ENCODE measurements at places on chromosomes 5 and 9. TPM values are rescaled to one million over a fixed set of nuclear protein-coding genes. Genes with fewer than 3 reads are reported as not detected.

DNA sequence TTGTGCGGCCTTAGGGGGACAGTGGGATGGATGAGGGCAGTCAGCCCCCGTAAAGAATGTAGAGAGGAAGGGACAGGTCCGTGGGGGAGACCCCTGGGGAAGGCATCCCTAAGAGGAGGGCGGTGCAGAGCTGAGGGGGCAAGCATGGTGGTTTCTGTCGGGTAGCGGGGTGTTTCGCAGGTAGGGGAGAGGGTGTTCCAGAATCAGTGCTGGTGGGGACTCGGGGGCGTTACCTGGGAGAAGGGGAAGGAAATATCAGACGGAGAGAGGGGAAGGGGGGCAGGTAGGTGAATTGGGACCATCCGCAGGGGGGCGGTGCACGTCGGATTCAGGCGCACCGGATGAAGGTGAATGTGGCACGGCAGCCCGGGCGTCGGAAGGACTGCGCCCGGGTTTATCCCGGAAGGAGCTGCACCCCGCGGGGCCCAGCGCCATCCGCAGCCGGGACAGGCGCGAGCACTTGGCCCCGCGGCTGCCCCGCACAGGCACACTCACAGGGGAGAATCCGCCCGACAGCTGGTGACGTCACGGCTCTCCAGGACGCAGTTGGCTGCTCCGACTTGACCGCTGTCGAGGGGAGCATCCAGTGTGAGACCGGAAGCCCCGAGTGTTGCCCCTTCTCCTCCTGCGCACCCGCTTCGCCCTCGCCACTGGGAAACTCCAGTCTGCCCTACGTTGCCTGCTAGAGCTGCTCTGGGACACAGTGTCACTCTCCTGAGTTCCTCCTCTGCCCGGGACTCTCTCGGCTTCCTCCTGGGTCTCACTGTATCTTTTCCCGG, 1.3 kb downstream of the CD72 start:
- peak; percentile 47 for DNase-seq

DNA sequence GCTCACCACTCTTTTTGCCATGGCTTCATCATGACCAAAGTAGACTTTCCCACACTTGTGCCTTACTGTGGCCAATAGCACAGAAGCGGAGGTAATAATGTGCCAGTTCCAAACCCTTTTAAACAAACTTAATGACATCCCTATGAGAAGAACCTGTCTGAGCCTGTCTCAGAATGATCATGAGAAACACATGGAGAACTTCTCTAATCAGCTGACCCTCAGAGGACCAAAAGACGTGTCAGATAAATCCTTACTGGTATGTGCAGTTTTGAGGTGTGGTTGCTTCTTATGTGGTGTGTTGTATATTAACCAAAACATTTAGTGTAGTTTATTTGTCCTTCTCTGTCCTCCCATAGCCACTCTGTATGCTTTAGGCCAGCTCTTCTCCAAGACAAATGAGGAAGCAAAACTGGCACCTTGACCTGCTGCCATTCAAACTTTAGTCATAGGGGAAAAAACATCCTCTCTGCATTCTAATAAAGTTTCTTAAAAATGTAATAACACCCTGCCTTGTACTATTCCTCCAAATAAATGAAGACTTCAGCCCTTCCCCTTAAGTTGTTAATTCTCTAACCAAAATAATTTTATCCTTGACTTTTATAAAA, 168.9 kb downstream of the MUSK start:
- DNase-seq = no peak

DNA sequence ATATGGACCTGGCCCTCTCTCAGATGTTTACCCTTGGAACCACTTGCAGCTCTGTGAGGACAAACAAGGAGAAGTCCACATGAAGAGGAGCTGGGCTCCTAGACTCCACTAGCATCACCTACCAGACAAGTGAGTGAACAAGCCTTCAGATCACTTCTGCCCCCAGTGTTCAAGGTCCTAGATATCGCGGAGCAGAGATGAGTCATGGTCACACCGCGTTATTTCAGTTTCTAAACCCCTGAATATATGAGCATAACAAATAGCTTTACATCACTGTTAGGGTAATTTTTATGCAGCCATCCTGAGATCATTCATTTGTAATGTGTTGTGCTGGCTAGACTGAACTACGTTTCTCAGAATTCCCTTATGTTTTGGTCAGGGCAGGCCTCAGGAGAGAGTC, 77.0 kb upstream of the DAP start:
- DNase-seq = no peak

- DNase-seq = no peak
Measured at GRCh38 chr5:40503439-40503838, 176.3 kb upstream of the PTGER4 start.

- peak; percentile 14 for DNase-seq
Measured at GRCh38 chr5:103120607-103121200, 603 bp downstream of the PPIP5K2 start.

DNA sequence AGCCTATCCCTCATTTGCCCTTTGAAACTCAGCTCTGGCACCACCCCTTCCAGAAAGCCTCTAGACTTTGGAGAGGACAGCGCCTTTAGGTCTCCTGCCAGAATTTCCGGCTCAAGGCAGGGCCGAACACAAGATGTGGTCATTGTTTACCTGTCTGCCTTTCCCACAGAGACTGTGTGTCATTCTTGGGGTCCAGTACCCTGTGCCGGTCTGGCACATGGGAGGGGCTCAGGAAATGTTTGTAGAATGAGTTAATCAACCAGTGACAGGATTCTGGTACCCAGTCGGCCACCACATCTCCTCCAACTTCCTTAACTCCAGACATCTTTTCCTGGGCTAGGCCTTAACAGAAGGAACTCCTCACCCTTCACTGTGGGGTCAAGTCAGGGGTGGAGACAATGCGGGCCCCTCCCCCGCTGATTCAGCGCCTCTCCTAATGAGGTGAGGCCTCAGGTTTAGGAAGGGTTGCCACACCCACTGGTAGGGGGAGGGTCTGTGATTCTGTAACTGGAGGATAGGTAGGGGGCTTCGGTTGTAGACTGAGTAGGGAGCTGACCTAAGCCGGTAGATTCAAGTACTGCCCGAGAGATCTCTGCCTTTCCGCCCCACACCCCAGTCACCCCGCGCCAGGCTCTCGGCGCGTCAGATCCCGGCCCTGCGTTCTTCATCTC, 29.3 kb downstream of the PCDH1 start:
- peak; percentile 40 for DNase-seq

- no peak for DNase-seq
Measured at GRCh38 chr5:109003928-109004327, 256.2 kb downstream of the FER start.

IQGAP2 gene
- total RNA-seq = 2.5 TPM

OR1Q1 gene
- total RNA-seq = 0.81 TPM

SPATA31D4 gene
- not detected for total RNA-seq

DNA sequence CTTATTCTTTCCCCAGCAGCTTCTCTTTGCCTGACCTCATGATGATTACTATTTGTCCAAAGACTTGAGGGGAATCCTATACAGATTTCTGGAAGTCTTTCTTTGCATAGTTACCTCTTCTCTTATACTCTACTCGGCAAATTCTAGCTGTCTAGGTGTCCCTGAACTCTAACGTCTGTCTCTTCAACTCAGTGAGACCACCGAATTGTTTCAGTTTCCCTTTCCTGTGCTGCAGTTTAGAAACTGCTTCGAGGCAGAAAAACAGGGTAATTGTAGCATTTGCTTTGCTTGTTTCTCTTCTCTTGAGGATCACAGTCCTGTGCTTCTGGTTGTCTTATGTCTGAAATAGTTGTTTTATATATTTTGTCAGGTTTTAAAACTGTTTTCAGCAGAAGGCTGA, 14.8 kb downstream of the LVRN start:
- DNase-seq = no peak

DNA sequence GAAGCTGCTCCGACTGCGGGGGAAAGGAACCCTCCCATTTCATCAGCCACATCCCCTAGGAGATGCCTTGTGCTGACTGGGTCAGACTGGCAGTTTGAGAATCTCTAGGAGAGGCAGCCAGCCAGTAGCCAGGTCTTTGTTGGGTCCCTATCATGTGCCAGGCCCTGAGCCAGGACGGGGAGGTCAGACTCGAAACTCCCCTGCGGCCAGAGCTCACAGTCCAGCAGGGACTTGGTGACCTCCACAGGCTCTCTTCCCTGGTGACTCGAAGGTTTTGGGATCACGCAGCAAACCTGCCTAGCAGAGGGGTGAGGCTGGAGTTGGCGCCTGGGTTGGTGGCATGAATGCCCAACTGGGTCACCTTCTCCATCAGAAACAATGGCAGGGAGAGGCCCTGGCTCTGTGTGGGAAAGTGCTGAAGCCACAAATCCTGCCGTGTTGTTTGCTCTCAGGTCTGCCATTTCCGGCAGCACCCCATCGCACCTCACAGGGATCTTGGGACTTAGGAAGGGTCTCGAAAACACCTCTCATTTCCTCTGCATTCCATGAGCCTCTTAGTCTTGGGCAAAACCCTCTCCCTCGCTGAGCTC, 14.4 kb upstream of the ORM1 start:
- DNase-seq = no peak

DNA sequence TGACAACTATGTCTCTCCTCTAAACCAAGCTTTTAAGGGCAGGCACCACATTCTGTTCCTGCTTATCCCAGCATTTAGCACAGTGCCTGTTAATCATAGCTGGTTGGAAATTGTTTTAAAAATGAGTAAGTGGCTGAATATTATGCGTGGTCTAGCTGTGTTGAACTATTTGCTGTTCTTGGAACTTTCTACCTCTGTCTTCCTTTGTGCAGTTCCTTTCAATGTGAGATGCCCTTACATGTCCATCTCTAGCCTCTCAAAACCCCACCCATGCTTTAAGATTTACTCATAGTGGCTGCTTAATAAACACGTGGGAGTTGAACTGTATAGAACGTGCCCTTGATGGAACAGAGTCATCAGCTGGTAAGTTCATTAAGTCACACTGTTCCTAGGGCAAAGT, 34.5 kb downstream of the C9orf57 start:
- DNase-seq = no peak

DNA sequence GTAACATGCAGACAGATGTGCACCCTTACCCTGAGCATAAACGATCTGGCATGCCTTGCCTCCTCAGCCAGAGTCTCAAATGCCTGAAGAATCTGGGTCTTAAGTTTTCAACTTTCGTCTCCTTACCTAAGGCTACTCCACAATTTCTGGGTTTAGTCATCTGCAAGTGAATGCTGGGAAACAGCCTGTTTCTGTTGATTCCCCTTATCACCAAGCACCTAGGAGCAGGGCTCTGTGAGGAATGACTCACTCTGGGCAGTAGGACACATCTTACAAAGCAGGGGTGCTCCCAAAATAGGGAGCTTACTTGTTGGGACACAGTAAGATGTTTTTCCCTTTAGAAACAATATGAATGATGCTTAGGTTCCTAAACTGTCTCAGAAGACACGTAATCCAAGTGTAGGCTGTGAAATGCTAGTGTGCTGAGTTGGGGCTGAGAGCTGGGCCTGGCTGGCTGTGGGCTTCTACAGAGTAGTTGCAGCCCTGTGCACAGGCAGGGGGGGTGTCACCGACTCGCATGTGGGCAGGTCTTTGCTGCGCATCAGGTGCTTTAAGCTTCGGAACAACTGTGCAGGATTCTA, 58.0 kb downstream of the DAP start:
- peak; percentile 64 for DNase-seq

DNA sequence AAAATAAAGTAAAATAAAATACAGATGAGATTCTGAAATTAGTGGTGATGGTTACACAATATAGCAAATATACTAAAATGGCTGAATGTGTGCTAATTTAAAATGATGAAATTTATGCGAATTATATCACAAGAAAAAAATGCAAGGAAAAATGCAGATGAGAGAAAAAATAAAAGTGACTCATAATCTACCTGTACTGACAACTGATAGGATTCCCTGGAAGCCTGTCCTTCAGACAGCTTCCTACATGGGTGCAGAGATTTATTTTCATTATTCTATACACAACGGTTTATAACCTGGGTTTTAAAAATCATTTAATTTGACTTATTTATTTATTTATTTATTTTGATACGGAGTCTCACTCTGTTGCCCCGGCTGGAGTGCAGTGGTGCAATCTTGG, 5.8 kb upstream of the NCS1 start:
- no peak for DNase-seq

TMEFF1 gene
- 0.49 TPM for total RNA-seq

- DNase-seq = no peak
Measured at GRCh38 chr5:146622391-146622790, 106.4 kb upstream of the GPR151 start.

- DNase-seq = no peak
Measured at GRCh38 chr9:135608294-135608998, 30.9 kb downstream of the GLT6D1 start.

GRCh38 chr9:127942216-127943010, 4.8 kb upstream of the DPM2 start:
- peak; percentile 71 for DNase-seq

GRCh38 chr5:1007221-1007680, 1.4 kb upstream of the NKD2 start:
- DNase-seq = no peak

GRCh38 chr5:171342362-171343111, 33.5 kb downstream of the TLX3 start:
- peak; percentile 68 for DNase-seq

- no peak for DNase-seq
Measured at GRCh38 chr9:114693248-114693855, 11.4 kb upstream of the TEX48 start.

LOX gene
- total RNA-seq = 193 TPM

DNA sequence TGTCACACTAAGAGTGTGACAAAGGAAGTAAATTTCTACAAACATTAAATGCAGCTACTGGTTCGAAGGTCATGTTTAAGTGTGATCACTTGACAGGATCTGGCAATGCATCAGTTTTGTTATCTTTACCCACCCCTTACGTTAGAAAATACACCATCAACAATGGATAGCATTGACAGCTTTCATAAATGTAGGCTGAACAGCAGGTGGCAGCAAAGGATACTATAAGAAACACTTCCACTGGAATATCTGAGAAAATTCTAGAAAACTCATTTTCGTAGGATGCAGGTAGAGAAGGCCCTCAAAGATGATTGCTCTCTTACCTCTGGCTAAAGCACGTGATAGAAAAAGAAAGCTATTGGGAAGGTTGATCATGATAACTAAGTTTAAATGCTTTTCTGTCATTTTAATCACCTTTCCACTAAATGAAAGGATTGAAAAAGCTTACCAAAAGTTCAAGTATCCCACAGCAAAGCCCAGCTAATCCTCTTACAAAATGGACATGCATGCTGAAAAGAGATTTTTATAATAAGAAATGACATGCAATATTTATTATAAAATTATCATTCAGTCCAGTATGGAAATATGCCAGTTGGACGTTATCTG, 292.5 kb downstream of the PARP8 start:
- peak; percentile 56 for DNase-seq

LRRC70 gene
- total RNA-seq = 1.2 TPM

GRCh38 chr5:110195288-110195687, 505.6 kb downstream of the MAN2A1 start:
- DNase-seq = no peak

SPINK7 gene
- not detected for total RNA-seq

DNA sequence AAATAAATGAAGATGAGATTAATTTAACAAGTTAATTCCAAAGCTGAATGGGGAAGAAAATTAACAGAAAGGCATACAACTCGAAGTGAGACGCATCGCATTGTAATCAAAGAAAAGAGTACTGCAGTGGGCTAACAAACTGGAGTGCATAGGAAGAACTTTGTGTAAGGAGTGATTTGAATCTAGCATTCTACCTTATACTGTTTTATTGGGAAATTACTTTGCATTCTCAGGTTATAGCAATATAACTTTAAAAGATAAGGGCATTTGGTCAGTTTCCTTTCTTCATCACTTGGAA, 124.5 kb upstream of the TLE4 start:
- DNase-seq = no peak

GRCh38 chr9:129994882-129995281, 48.1 kb downstream of the FNBP1 start:
- DNase-seq = no peak

Data from fibroblast of the aortic adventitia (primary cell).